Fibroblast of the aortic adventitia (primary cell): ENCODE measurements at places on chromosomes 7 and 10.
A peak's percentile ranks its signal among the peaks of the same experiment; 100 is the strongest.

GRCh38 chr10:22810643-22811465, 96.5 kb upstream of the PIP4K2A start:
- DNase-seq: peak; percentile 44

- DNase-seq: peak; percentile 27
These were observed 79.3 kb upstream of the NANOS1 start for GRCh38 chr10:118950190-118950680.

GRCh38 chr10:10772411-10772810, 245.3 kb upstream of the CELF2 start:
- DNase-seq: no peak

- DNase-seq: no peak
These were observed 16.4 kb downstream of the SRRM3 start for GRCh38 chr7:76217942-76218566.
